Central memory CD8-positive, alpha-beta T cell (primary cell): ENCODE measurements at places on chromosomes 4 and X.

DNA sequence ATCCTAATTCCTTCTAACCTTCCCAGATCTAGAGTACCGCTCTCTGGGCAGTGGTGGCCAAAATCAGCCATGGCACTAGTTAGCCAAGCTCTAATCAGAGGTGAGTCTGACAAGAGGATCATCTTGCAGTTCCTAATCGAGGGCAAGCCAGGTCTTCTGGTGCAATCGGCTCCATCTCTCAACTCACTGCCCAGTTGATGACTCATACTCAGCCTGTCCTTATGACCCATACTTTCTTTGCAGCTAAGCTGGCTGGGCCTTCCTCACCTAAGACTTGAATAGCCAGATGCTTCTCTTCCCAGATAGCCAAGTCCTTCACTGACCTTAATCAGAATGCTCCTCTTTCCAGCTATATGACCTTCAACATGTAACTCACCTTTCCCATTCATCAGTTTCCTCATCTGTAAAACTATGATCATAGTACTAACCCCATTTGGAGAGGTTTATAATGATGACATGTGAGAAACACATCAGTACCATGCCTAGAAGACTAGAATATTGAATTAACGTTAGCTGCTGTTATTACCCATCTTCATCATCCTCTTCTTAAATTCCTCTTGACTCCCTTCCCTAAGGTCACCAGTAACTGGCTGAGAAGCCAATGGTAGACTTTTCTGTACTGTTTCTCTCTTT, 57.1 kb downstream of the RELL1 start:
- no peak for DNase-seq

DNA sequence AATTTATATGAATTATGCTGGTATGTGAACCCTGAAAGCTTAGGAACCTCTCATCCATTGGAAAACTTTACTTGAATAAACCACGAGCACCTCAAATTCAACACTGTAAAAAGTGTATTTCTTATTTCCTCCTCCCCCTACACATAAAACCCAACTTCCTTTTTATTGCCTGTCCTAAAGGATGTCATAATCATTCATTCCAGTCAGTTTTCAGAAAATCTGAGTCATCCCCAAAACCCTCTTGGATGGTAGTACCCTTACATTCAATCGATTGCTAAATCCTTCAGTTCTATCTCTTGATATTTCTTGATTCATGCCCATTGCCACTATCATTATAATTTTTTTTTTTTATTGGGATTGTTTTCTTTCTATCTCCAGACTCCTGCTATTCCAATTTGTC, 91.1 kb upstream of the ATP8A1 start:
- no peak for DNase-seq

DNA sequence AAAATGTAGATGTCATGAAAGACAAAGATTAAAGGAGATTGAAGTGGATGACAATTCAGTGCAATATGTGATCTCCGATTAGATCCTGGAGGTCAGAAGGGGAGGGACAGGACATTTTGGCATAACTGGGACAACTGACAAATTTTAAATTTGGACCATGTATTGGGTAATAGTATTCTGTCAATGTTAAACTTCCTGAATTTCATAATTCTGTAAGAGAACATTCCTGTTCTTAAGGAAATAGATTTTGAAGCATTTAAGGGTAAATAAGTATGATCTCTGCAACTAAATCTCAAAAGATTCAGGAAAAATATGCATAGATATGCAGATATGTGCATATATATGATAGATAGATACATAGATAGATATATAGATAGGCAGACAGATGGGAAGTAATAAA, 11.0 kb downstream of the ODAPH start:
- no peak for DNase-seq

DNA sequence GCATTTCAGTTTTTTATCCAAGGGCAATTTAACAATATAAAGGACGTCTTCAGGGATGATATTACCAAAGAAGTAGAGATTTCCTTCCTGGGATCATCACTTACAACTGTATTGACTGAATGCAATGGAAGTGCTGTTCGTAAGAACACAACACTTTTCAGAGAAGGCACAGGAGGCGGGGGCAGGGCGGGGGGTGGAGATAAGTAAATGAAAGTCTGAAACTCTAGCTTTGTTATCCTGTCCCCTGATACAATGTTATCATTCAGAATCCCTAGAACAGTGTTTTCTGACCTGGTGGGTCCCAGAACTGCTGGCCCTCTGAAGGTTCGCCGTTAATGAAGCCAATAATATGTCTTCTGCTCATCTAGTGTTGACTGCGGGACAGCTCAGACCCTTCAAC, 124.6 kb downstream of the NSUN7 start:
- no peak for DNase-seq

DNA sequence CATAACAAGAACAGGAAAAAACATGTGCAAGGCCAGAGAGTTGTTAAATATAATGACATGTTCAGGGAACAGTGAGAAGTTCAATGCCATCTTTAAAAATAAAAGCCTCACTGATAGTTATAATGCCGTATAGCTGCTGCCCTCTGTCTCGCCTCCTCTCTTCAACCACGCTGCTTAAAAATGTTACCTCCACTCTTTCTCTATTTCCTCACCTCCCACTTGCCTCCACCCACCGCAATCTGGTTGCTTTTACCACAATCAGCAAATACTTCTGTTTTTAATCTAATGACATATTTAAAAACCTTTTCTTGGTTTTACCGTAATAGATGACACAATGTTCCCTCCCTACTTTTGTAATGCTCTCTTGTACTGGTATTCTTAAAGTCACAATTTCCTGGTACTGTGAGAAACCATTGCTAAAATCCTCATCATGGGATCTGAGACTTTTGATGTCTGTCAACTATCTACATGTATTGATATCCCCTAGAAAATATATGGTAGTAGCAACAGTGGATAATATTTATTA, 66.0 kb downstream of the GABRA2 start:
- DNase-seq: no peak

- no peak for DNase-seq
Measured at GRCh38 chr4:67055319-67055718, 490.0 kb downstream of the CENPC start.

DNA sequence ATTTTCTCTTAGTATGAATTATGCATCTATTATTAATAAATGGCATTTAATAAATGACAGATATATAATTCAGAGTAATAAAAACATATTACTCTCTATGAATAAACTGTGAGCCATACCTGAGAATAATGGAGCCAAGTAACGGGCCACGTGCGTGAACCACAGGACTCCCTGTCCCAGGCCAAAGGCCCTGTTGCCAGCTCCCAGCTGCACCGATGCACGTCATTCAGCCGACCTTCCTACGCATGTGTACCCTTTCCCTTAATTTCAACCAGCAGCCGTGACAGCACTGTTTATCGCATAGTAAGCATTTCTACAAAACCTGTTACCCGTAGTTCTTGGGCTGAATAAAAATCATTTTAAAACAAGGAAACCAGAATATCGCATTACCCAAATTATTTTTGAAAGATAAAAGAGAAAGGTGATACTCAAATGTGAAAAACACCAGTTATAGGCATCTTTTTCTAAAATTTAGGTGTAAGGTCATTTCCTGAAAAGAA, 827.2 kb upstream of the FRG1 start:
- no peak for DNase-seq

DNA sequence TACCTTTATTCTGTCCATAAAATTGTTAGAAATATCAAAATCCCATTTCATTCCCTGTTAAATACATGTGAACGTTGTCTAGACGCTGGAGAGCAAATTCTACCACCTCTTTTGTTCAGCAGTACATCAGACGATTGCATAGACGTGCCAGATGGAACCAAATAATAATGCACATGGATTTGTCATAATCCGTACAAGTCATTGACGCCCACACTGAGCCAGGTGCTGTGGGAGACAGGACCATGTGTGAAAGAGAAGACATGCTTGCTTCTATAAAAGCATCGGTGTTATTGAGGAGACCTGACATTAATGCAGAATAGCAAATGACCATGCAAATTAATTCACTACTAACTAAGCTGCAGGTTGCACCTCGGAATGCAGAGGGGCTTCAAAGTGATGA, 175.0 kb downstream of the PTTG2 start:
- no peak for DNase-seq

DNA sequence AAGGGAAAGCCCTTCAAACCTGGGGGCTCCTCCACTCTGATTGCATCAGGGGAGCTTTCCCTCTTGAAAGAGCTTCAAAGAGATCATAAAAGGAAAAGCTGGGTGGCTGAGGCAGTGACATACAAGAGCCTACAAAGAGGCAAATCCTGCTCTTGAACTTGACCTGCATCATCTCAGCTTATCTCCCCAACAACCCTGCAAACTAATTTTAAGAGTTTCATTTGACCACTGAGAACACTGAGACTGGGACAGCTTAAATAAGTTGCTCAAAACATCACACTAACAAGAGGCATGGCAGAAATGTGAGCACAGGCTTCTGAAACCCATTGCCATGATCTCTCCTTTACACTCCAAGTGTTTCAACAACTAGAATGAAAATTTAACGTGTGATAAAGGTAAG, 101.6 kb upstream of the PPARGC1A start:
- DNase-seq: no peak

- DNase-seq: no peak
Measured at GRCh38 chr4:74097631-74098426, 1.2 kb downstream of the CXCL2 start.
